Osteoblast (primary cell): ENCODE measurements at places on chromosomes 7 and 10. TPM values are rescaled to one million over a fixed set of nuclear protein-coding genes. Genes with fewer than 3 reads are reported as not detected.

The HTRA1 gene
- 392 and 413 TPM in 2 replicates for total RNA-seq

The COL28A1 gene
- 0.29 and 0.36 TPM in 2 replicates for total RNA-seq

The PCLO gene
- under 0.01 and 0.36 TPM in 2 replicates for total RNA-seq

The BUB3 gene
- total RNA-seq = 107 and 109 TPM in 2 replicates

The HGF gene
- 41.3 and 69.8 TPM in 2 replicates for total RNA-seq

The ASZ1 gene
- not detected in 2 replicates for total RNA-seq

The STX1A gene
- total RNA-seq = 15.9 and 17.4 TPM in 2 replicates

The DMBT1 gene
- total RNA-seq = under 0.01 and 0.29 TPM in 2 replicates

The CCL24 gene
- not detected in 2 replicates for total RNA-seq

- no peaks in the 10 kb centered on the region for H3K27me3 ChIP-seq
- no peak for DNase-seq
- no peak overlapping the region for H3K27ac ChIP-seq
These were observed 19.8 kb downstream of the TECPR1 start for GRCh38 chr7:98232263-98232585.

DNA sequence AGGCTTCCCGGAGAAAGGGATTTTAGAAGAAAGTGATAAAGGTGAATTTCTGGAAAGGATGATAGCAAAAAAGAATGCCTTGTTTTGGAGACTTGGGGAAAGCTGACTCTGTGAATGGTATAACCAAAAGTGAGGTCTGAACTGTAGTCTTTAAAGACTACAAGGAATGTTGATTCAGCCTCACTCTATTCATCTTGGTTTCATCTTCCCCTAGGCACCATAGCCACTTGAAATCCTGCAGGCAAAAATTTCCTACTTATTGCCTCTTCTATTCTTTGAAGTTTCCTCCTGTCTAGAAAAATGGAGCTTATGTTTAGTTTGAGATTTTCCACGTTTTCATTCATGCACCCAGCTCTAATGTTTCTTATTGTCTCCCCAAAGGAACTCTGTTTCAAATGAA is 518.0 kb downstream of the AUTS2 start:
- H3K27ac ChIP-seq = no peak overlapping the region
- H3K4me1 ChIP-seq = no peaks in the 10 kb centered on the region
- no peaks in the 10 kb centered on the region for H3K36me3 ChIP-seq
- H3K4me3 ChIP-seq = no peak overlapping the region
- peak; percentile 19 for DNase-seq

- H3K4me1 ChIP-seq = no peaks in the 10 kb centered on the region
- no peak overlapping the region for H3K27ac ChIP-seq
- H3K27me3 ChIP-seq = no peaks in the 10 kb centered on the region
- no peak for DNase-seq
These were observed 40.3 kb upstream of the EGFR start for GRCh38 chr7:54978364-54979116.

DNA sequence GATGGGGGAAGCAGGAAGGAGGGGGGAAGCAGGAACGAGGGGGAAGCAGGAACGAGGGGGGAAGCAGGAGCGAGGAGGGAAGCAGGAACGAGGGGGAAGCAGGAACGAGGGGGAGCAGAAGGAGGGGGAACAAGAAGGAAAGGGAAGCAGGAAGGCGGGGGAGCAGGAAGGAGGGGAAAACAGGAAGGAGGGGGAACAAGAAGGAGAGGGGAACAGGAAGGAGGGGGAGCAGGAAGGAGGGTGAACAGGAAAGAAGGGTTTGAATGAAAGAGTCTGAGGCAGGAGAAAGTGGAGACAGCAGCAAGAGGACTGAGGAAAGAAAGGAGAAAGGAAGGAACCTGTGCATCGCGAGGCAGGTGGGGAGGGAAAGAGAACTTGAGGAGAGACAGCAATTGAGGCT is 256.6 kb downstream of the PTEN start:
- peaks cover 15% of the 10 kb centered on the region for H3K4me1 ChIP-seq
- H3K27me3 ChIP-seq = no peaks in the 10 kb centered on the region
- H3K4me3 ChIP-seq = no peak overlapping the region
- DNase-seq = no peak
- H3K27ac ChIP-seq = no peak overlapping the region

- H3K27ac ChIP-seq = no peak overlapping the region
- DNase-seq = no peak
- no peaks in the 10 kb centered on the region for H3K36me3 ChIP-seq
- no peak overlapping the region for H3K4me3 ChIP-seq
- H3K27me3 ChIP-seq = no peaks in the 10 kb centered on the region
- no peaks in the 10 kb centered on the region for H3K4me1 ChIP-seq
These were observed 45.6 kb downstream of the SCD start for GRCh38 chr10:100392686-100393003.

DNA sequence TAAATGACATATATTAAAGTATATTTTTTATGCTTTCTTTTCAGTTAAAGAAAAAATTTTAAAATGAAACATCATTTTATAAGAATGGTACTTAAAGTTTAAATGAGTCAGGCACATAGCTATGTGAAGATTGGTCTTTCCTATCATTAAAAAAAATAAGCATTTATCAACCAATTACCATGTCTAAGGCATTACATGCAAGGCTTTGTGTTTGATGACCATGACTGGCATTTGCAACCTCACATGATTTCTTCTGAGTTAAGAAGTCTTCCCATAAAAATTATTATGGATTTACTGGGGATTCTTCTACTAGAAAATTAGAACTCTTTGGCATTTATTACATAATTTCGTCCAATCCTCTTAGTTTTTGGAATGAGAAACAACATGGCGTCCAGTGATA is 776.1 kb downstream of the MAGI2 start:
- no peak overlapping the region for H3K4me3 ChIP-seq
- peaks cover 7% of the 10 kb centered on the region for H3K4me1 ChIP-seq
- H3K36me3 ChIP-seq = no peaks in the 10 kb centered on the region
- no peak for DNase-seq

- no peaks in the 10 kb centered on the region for H3K27me3 ChIP-seq
- no peaks in the 10 kb centered on the region for H3K36me3 ChIP-seq
- H3K4me1 ChIP-seq = no peaks in the 10 kb centered on the region
These were observed 214.2 kb downstream of the ANK3 start for GRCh38 chr10:60175441-60175971.

DNA sequence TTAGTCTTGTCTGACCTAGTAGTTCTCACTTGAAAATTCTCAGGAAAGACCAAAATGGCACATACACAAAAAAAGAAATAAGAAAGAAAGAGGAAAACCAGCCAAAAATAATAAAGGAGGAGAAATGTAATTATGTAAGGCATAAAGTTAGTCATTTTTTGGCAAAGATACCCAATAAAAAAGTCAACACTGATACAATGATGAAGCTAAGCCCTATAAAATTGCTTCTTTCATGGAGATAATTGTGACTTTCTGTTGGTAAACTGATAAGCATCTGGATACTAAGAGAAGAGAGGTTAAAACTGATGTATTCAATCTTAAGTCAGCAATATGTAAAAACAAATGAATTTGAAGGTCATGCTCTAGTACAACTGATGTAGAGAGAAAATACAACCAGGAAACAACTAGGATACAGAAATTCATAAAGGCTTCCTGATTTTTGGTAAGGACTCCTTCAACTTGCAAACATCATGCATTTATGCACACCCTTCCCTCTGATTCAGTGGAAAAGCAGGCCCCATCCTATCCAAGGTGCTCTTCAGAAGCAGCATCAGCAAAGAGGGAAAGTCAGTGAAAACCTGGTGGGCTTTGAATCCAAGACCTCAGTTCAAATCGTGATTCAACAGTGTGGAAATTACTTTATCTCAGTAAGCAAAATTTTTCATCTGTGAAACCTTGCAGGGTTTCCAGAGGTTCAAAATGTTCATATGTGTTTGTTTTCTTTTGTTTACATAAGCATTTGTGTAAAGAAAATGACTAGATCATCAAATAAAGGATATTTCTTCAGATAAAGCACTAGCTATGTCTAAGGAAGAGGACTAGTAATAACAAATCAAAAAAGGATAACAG is 32.6 kb downstream of the IMMP2L start:
- H3K36me3 ChIP-seq = no peaks in the 10 kb centered on the region
- H3K27me3 ChIP-seq = no peaks in the 10 kb centered on the region
- H3K4me3 ChIP-seq = no peak overlapping the region
- H3K4me1 ChIP-seq = peaks cover 7% of the 10 kb centered on the region
- no peak for DNase-seq

- H3K36me3 ChIP-seq = peaks cover 4% of the 10 kb centered on the region
- H3K27ac ChIP-seq = no peak overlapping the region
- no peak for DNase-seq
- H3K4me1 ChIP-seq = no peaks in the 10 kb centered on the region
These were observed 44.5 kb downstream of the LANCL2 start for GRCh38 chr7:55409482-55410225.

- H3K4me1 ChIP-seq = peaks cover 73% of the 10 kb centered on the region
- H3K27me3 ChIP-seq = no peaks in the 10 kb centered on the region
- H3K36me3 ChIP-seq = no peaks in the 10 kb centered on the region
These were observed 52.7 kb downstream of the HIPK2 start for GRCh38 chr7:139725077-139725476.

- H3K27me3 ChIP-seq = no peaks in the 10 kb centered on the region
- H3K36me3 ChIP-seq = no peaks in the 10 kb centered on the region
- no peaks in the 10 kb centered on the region for H3K4me1 ChIP-seq
- no peak for DNase-seq
These were observed 268.8 kb downstream of the DYNC1I1 start for GRCh38 chr7:96041171-96041570.

DNA sequence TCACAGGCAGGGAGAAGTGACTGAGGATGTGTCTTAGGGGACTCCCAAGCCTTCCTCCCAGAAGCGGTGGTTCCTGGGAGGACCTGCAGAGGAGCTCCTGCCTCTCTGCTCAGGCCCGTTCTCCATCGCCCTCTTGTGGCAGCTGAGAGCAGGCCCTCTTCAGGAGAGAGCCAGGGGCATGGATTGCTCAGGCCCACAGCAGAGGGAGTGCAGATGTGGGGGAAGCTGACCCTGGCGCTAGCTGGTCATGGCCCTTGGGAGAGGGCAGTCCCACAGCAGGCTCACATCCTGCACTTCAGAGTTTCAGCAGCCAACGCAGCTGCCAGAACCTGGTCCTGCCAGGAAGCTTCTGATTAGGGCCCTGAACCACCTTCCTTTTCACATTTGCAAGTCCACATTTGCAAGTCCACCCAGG is 94.8 kb upstream of the TARP start:
- no peak overlapping the region for H3K4me3 ChIP-seq
- H3K27ac ChIP-seq = no peak overlapping the region
- no peaks in the 10 kb centered on the region for H3K27me3 ChIP-seq
- peak; percentile 58 for DNase-seq
- no peaks in the 10 kb centered on the region for H3K36me3 ChIP-seq

- peak; percentile 41 for DNase-seq
- no peaks in the 10 kb centered on the region for H3K27me3 ChIP-seq
- H3K4me3 ChIP-seq = peak overlapping the region; percentile 89
- no peaks in the 10 kb centered on the region for H3K36me3 ChIP-seq
These were observed 281 bp upstream of the EXOC6 start for GRCh38 chr10:92848037-92848440.
